NCI-H460 (cell line): ENCODE measurements at places on chromosomes 12 and 14. TPM values are rescaled to one million over a fixed set of nuclear protein-coding genes. Genes with fewer than 3 reads are reported as not detected.

Gene DPY19L2
- 1.3 and 2.4 TPM in 2 replicates for total RNA-seq

Gene A2M
- not detected in 2 replicates for total RNA-seq

Gene MYO1H
- total RNA-seq = not detected in 2 replicates

Gene HOXC12
- total RNA-seq = not detected in 2 replicates

Gene P2RX2
- not detected in 2 replicates for total RNA-seq

Gene SRGAP1
- 10.7 and 10.9 TPM in 2 replicates for total RNA-seq

Gene DDN
- 0.40 and 0.50 TPM in 2 replicates for total RNA-seq

Gene TAS2R50
- total RNA-seq = 0.43 and 1.9 TPM in 2 replicates

Gene BCL11B
- total RNA-seq = 0.14 TPM in 1 of 2 replicates, not detected in the other

Gene GUCY2C
- not detected in 2 replicates for total RNA-seq

Gene LRTM2
- total RNA-seq = not detected in 2 replicates

Gene ATP23
- total RNA-seq = 15.2 and 19.1 TPM in 2 replicates

Gene BICD1
- total RNA-seq = 6.5 and 7.2 TPM in 2 replicates
